SW480 (cell line): ENCODE measurements at places on chromosomes 7 and 10.
A peak's percentile ranks its signal among the peaks of the same experiment; 100 is the strongest.

- DNase-seq, result no peak
These were observed 55.4 kb downstream of the MKI67 start for GRCh38 chr10:128070721-128071416.

GRCh38 chr7:46079421-46079820 is 158.3 kb upstream of the IGFBP3 start:
- no peak for DNase-seq

GRCh38 chr10:46998192-46998591 is 87.0 kb downstream of the PTPN20 start:
- DNase-seq, result no peak

GRCh38 chr10:87864496-87865059 is 1.2 kb downstream of the PTEN start:
- peak; percentile 41 for DNase-seq

DNA sequence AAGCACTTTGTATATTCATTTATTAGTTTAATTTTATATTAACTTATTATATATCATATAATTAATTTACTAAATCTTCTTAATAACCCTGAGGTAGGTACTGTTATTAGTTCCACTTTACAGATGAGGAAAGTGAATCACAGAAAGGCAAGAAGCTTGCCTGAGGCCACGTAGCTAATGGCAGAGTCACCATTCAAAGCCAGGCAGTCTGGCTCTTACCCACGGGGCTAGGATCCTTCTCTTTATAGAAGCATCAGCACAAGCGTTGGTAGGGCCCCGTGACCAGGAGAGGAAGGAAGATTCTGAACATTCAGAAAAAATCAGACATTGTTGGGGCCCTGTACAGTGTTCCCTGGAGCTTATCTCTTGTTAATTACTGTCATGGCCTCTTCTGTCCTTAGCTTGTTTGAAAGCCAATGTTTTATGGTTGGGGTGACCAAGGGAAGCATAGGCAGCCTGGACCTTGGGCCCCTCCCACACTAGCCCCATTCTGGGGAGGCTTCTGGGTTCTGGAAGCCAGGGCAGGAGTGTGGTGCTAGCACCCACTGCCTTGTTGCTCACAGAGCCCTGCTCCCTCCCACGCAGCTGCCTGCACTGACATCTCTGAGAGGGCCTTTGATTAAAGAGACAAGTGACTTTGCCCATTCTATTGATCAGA is 31.1 kb upstream of the SLF2 start:
- no peak for DNase-seq

DNA sequence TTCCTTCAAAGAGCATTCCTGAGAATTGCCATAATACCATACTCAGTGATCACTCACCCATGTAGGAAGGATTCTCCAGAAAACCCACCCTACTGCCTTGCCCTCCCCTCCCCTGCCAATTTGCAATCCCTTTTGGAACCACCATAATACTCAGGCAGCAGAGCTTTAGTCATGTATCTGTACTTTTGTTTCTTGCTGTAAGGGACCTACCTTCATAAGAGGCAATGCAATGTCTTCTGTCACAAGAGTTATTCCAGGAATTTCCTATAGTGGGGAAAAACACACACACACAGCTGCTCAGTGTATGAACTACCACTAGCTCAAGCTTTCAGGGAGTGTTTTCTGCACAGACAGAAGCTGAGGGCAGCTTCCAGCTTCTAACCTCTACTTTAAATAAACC is 67.0 kb downstream of the GSAP start:
- no peak for DNase-seq

DNA sequence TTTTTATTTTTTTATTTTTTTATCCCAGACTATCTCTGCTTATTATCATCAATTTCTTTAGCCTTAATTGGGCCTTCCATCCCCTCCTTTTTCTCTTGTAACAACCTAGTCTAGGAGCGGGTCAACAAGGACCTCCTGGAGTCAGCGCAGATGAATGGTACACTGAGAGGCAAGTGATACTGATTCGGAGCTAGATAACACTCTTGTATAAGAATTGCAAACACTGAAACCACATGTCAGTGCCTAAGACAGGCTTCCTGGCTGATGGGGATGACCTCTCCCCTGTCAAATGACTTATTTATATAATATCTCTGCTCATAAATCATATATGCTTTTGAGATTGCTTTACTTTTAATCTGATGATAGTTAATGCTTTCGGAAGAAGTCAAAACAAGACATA is 22.7 kb downstream of the BPGM start:
- no peak for DNase-seq

DNA sequence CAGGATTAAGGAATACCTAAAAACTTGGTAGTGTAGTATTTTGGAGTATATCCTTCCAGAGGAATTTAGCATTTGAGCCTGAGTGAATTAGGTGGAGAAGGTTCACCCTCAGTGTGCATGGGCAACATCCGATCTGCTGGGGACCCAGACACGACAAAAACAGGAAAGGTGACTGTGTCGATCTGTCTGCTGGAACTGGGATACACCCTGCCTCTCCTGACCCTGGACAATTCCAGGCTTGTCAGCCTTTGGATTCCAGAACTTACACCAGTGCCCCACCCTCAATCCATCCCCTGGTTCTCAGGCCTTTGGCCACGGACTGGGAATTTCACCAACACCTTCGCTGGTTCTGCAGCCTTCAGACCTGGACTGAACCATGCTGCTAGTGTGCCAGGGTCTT is 41.9 kb downstream of the PTPRE start:
- no peak for DNase-seq

DNA sequence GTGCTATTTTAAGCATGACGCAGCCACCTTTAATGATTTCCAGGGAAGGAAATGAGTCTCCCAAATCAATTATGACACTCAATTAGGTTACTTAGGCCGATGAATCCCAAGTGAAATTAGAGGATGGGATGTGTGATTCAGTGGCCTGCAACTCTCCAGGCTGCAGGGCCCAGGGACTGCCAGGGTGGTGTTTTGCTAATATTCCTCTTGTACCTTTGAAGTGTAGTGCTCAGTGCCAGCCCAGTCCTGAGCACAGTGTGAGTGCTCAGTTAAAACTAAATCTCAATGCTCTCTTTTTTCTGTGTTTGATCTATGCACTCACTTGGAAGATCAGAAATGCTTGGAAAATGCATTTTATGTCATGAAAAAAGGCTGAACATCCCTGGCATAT is 51.6 kb downstream of the SEM1 start:
- DNase-seq, result no peak

DNA sequence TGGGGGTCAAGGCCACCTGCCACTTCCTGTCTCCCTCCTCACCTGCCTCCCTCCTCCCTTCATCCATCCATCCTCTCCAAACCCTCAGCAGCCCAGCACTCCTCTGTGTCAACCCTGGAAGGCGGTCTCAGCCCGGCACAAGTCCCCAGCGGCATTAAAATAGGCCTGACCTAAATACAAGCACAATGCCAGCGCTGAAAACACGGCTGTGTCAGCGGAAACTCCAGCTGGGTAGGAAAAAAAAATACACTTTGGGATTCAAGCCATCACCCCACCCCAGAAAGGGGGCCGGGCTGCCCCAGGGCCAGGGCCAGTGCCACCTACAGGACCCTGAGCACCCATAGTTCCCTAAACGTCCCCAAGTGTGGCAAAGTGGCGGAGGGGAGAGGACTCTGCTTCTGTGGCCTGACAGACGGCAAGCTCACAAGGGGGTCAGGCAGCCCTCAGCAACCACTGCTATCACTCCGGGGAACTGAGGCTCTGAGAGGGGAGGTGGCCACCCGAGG is 22.7 kb upstream of the GTF2IRD1 start:
- no peak for DNase-seq

DNA sequence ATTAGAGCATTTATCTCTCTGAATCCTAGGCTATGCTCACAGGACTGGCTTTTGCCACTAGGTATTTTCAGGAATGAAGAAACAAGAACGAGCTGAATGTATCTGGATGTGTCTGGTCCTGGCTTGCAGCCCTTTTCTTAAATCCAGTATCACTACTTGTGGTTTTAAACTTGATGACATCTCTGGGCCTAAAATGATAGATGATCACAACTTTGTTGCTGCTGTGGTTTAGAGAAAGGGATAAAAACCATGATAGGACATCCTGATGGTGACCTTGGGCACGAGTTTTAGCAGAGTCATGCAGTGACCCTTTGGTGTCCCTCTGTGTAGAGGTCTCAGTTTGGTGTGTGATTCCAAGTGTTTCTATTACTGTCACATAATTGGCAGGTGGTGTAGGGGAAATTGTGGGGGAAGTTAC is 31.7 kb upstream of the SEMA3C start:
- no peak for DNase-seq

DNA sequence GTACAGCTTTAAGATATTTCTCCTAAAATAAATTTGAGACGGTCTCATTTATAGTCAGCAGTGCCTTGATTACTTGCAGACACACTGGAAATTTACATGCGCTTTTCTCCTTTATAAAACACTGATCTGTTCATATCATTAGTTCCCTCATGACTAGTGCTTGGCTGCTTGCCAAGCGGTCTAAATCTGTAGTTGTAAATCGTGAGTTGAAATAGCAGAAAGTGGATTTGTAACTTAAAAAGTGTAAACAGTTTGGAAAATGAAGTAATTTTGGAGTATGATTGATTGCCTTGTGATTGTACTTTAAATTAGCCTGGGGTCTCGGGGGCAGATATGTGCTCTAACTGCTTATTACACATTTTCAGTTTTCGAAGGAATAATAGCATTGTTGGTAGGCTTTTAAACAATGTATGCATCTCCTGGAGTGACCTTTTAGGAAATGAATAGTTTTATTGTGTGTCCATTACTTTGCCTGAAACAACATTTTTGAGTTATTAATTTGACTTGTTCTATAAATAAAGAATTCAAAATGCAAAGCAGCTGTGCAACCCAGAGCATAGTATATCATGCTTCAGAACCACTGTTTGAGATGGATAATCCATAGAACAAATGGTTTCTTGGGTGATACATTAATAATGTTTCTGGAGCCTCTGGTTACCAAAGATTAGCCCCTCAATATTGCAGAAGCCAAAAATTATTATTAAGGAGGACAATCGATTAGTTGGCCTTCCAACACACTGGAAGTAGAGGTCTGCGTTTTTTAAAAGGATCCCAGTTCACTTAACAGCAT is 73.3 kb downstream of the ARID5B start:
- no peak for DNase-seq

DNA sequence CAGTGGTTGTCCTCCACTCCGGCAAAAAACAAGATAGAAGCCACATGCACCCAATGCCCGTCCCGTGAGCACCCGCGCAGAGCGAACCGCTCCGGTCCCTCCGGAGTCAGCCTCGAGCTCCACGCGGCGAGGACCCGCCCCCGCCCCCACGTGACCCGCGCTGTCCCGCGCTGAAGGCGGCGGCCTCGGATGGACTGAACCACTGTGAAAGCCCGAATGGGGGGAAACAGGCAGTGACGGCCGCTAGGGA is 766 bp upstream of the EIF3B start:
- peak; percentile 92 for DNase-seq

- DNase-seq, result no peak
These were observed 472.0 kb downstream of the RPS24 start for GRCh38 chr10:78505657-78506056.

DNA sequence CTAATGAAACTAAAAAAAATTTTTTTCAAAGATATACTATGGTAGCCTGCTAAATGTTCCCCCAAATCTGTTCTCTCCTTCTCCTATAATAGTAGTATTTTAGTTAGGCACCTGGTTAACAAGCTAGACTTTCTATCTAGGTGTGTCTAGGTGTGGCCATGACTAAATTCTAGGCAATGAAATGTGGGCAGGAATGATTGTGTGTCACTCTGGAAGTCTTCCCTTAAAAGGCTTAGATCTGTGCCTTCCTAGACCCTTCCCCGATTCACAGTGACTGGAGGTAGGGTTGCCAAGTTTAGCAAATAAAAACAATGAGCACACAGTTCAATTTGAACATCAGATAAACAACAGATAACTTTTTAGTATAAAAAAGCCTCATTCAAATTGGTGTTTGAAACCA is 8.3 kb upstream of the ARHGAP21 start:
- peak; percentile 80 for DNase-seq

DNA sequence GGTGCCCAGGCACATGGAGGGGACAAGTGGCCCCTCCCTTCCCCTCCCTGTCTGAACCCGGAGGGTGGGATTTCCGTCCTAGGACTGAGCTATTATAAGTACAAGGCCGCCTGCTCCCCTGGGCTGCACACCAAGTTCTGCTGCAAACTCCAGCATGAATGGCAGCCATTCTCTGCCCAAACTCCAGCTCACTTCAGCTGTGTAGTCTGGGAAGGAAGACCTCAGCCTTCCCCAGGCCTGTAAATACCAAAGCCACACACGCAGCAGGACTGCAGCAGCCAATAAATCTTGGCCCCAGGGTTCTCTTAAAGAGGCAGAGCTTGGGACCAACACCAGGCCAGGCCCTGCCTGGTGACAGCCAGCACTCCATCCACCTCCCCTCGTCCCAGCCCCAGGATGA is 291.3 kb upstream of the ZMIZ1 start:
- no peak for DNase-seq

GRCh38 chr7:25098096-25099046 is 26.7 kb downstream of the CYCS start:
- peak; percentile 86 for DNase-seq

GRCh38 chr7:135584362-135585353 is 26.9 kb downstream of the NUP205 start:
- no peak for DNase-seq

- DNase-seq, result peak; percentile 55
These were observed at the start of gene CCNY for GRCh38 chr10:35336084-35336831. Gene CCNY (plus strand): TSS chr10:35336509. CDS start chr10:35337054, 545 bp downstream.

DNA sequence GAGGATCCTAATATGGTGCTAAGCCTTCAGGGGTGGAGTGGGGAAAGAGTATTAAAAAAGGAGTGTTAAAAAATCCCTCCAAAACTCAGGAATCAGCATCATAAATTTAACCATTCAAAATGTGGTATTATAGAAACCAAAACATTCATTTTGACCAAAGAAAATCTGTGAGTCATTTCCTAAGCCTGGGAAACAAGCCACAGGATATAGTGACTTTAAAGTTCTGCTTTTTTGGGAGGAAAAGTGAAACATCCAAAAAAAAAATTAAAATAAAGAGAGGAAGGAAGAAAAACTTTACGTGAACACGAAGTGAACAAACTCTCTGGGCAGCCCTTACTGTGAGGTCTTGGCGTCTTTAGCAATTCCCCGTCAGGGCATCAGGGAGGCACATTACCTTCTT is 74.0 kb upstream of the GSDME start:
- no peak for DNase-seq

- DNase-seq, result peak; percentile 81
These were observed 127.9 kb upstream of the STK17A start for GRCh38 chr7:43454936-43455518.
